HuH-7.5 (cell line): ENCODE measurements at places on chromosomes 6 and 20.
A peak's percentile ranks its signal among the peaks of the same experiment; 100 is the strongest.

DNA sequence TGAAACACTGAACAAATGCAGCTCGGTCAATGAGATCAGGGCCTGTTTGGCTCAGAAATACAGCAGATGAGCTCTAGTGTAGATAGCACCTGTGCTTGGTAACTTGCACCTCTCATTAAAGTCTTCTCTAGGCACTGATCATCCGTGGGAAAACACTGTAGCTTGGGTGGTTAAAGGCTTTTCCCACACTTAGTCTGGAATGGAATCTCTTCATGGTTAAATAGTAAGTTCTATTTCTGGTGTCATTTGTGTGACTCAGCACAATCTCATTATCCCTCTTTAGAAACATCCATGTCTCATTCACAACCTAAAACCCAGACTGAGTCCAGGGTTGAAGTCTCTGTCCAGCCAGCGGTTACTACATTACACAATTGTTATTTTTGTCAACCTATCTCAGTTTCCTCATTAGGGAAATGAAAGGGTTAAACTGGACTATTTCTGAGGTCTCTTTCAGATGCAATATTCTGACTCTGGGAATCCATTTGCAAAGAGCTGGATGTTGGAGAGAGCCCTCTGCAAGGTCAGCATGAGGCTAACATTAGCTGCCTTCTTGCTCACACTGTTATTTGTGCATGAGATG is 125.0 kb downstream of the ZDHHC14 start:
- DNase-seq = no peak

- no peak for DNase-seq
Measured at GRCh38 chr6:70557998-70558397, 8.7 kb upstream of the SDHAF4 start.

DNA sequence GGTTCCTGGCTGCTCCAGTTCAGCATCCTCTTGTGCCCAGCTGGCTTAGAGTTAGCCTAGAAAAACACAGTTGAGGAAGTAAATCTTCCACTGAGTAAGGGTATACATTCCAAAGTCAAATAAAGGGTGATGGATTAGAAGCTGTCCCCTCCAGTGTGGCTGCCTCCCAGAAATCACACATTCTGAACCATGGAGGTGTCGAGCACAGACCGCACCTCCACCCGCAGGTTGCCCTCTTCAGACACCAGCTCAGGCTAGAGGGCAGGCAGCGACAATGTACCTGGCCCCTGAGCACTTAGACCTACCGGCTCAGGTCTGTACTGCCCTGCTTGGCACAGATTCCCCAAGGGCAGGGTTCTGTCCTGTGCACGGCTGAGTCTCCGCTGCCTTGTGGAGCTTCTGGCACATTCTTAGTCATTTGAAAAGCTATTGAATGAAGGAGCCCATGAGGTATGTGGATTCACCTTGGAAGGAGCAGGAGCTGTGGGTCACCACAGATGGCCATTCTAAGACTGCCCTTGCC is 118.1 kb downstream of the FAM120B start:
- DNase-seq = no peak

DNA sequence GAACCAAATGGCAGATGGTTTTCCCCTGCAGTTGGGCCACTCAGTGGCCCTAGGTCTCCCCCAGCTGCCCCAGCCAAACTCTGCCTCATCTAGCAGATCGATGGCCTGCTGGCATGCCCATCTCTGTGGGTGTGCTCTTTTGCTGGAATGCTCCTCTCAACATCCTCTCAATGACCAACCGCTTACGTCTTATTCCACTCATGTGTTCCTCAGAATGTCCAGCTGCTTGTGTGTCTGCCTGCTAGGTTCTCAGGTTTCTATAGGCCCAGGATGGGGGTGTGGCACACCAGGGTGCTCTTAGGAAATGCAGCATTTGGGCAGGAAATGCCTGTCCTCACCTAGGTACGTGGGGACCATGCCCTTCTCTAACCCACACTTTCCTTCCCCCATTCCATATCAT is 509.9 kb upstream of the SYNCRIP start:
- no peak for DNase-seq

- DNase-seq = no peak
Measured at GRCh38 chr6:85185977-85186376, 263.9 kb upstream of the NT5E start.

- no peak for DNase-seq
Measured at GRCh38 chr6:105797286-105797979, 288.7 kb upstream of the PRDM1 start.

GRCh38 chr6:92281571-92282076 is 1137.7 kb downstream of the EPHA7 start:
- DNase-seq = no peak

DNA sequence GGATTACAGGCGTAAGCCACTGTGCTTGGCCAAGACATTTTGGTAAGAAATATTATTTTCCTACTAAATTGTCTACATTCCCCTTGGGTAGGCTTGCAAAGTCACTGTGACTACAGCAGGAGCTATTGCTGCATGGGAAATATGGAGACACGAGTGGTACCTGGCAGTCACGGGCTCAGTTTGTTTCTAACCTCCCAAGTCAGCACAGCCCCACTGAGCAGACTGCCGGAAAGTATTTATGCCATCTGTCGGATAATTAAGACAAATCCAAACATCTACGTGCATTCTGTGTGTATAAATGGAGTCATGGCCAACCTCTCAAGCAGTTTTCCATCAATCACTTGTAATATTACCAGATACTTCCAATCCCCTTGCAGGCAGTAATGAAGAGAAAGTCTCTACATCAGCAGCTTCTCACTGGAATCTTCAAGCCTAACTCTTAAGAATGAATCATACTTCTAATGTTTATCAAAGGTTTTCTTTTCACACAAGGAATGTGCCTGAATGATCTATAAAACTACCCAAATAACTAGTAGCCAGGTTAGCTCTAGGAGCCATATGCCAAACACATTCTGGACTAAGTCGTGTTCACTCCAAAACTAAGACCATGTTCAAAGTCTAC is 20.1 kb downstream of the PSMB1 start:
- no peak for DNase-seq

DNA sequence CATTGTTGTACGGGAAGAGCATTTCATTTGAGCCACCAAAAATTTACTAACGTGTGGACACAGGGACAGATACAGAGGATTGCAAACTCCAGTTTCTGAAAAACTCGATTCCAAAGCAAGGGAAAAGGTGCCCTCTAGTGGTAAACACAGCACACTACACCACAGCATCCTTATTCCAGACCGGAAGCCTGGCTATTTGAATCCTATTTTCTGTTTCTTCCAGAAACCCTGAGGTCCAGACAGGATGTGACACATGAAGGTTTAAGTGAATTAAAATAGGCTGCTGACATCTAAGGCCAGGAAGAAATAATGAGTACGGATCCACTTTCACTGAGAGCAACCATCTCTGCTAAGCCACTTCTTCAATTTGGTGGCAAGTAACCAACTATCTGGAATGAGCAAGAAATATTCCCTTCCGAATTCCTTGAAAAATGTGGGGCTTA is 31.8 kb upstream of the GMPR start:
- DNase-seq = peak; percentile 61

- no peak for DNase-seq
Measured at GRCh38 chr20:57049296-57049695, 217.1 kb downstream of the BMP7 start.

DNA sequence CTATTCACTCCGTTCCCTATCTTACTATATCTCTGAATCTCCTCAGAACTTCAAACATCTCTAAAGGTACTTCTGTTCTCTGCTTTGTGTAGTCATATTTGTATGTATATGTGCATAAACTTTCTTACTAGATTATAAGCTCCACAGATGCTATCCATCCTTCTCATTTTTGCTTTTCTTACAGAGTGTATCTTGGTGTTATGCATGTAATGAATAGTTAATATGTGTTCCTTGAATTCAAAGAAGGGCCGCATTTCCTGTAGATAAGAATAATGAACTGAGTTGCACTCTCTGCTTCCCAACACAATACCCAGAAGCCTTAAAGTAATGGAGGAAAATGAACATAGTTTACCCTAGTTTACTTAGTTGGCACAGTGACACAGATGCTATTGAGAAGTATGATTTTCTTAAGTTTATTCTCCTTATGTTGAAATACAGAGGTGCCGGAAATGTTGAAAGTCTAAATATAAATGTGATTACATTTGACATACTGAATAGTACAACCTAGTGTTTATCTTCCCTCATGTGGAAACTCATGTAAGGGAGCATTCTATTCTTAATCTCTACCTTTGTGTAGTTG is 6.0 kb downstream of the NUS1 start:
- no peak for DNase-seq

DNA sequence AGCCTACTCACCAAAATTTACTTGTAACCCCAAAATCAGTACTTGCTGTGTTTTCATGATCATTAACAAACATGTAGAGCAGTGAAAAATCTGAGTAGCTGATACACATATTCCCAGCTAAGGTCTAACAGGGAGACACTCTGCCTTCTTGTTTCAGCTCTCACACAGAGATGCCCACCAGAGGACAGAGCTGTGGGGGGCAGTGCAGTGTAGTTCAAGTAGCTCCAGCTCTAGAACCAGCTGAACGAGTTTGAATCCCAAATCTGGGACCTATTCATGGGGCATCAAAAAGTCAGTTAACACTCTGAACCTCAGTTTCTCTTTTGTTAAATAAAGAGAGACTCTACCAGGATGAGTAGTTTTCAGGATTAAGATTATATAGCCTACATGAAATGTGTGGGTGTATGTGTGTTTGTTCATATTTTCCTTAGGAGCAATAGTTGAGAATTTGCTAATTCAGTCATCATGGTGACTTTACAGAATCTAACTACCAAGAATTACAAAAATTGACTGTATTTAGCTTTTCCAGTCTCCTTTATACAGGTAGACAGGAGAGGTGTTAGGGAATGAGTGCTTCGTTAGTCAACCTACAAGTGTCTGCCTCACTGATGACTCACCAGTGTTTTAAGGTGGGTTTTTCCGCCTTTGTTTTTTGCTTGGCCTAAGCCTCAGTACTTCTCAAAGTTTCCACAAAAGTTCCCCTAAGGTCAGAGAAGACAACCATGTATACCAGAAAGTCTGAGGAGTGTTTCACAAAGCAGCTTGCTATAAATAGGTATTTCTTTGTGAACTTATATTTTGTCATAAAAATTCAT is 164.0 kb upstream of the RUNX2 start:
- DNase-seq = no peak

DNA sequence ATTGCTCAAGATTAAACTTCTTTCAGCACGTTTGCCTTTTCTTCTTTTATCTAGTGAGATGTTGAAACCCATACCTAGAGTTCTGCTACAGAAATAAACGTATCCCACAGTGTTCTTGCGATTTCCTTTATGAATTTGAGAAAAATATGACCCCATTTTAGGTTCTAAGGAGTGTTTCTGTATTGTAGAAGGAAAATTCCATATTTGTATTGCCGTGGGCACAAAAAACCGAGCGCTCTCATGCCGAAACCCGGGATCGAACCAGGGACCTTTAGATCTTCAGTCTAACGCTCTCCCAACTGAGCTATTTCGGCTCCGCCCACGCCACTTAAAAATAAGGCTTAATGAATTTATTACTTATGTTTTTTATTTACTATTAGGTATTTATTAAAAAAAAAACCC is 23.7 kb downstream of the ZNF311 start:
- DNase-seq = no peak

DNA sequence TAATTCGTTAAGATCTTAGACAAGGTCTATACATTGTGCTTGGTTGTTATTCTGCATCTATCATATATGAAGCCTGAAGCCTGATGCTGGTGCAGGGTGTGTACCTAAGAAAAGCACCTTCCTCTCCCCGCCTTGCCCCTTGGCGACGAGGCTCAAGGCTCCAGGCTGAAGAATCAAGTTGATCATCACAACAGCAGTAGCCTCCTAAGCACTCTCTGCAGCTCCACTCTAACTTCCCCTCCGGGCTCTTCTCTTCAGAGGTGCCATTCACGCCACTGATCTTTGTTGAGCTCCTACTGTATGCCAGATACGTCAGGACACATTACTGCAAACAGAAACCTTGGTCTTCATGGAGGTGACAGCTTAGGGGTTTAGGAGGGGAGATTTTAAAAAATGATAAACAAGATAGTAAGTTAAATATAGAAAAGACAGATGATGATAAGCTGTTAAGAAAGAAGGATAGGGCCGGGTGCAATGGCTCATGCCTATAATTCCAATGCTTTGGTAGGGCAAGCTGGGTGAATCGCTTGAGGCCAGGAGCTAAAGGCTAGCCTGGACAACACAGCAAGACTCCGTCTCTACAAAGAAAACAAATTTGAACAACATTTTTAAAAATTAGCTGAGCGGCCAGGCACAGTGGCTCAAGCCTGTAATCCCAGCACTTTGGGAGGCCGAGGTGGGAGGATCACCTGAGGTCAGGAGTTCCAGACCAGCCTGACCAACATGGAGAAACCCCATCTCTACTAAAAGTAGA is 38.4 kb upstream of the ZNF217 start:
- DNase-seq = no peak

DNA sequence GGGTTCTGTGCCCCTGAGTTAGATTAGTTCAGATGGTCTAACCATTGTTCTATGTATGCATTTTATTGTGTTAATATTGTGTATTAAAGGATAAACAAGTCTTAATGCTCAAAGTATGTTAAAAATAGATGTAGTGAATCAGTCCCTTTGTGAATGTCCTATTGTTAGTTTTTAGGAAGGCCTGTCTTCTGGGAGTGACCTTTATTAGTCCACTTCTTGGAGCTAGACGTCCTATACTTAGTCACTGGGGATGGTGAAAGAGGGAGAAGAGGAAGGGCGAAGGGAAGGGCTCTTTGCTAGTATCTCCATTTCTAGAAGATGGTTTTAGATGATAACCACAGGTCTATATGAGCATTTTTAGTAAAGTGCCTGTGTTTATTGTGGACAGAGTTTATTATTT is 12.3 kb upstream of the HMGN4 start:
- DNase-seq = no peak

DNA sequence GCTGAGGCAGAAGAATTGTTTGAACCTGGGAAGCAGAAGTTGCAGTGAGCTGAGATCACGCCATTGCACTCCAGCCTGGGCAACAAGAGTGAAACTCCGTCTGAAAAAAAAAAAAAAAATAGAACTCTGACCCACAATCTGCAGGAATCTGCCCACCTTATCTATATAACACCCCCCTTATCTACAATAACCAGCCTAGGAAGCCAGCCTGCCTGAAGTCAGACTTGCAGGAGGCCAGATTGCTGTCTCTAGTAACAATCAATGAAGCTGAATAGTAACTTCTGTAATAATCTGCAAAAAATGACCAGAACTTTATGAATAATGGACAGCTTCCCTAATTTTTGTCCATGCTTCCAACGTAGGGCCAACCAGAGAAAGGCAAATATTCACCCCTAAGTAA is 352.5 kb downstream of the CD83 start:
- DNase-seq = no peak

DNA sequence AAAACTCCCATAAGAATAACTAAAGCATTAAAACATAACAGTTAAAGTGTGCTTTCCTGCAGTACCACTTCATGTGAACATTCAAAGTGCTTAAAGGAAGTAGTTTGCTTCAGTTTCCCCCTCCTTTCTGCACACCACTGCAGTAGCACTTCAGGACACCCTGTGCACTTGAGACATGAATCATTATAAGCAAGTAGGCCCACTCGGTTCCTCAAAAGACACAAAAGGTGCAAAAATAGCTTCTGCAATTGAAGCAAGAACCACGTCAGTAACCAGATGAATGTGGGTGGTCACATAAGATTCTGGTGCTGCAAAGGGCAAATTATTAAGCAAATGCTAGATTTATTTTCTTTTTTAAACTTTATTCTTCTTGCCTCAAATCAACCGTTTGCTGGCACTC is 160.6 kb downstream of the HIVEP2 start:
- no peak for DNase-seq
